ENCODE measurements at places on chromosomes 1 and 21.

- peak; percentile 9 for DNase-seq
Observed at GRCh38 chr1:41360074-41360785, 1.0 kb upstream of the FOXO6 start.

- DNase-seq = no peak
Observed at GRCh38 chr1:228350179-228350742, 56.4 kb downstream of the TRIM11 start.

GRCh38 chr1:11130406-11130805 is 30.7 kb upstream of the EXOSC10 start:
- no peak for DNase-seq

DNA sequence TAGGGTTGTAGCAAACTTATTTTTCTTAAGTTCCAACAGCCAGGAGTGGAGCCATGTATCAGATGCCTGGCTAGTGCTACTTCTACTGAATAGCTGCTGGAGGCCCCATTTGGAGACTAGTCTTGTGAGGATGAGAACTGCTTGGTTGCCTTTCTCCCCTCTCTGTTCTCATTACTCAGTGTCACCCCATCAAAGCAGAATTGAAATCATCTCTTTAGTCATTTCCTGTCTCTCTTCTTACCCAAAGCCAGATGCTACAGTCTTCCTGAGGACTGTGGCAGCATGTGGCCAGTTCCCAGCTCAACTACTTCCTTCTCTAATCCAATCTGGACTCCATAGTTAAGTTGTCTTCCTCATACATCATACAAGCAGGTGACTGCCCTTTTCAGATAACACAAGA is 197.5 kb downstream of the BRINP2 start:
- DNase-seq = peak; percentile 1

- no peak for DNase-seq
Observed at GRCh38 chr21:15003463-15004135, 61.2 kb downstream of the NRIP1 start.

- no peak for DNase-seq
Observed at GRCh38 chr1:168004531-168004930, 67.7 kb upstream of the MPC2 start.

DNA sequence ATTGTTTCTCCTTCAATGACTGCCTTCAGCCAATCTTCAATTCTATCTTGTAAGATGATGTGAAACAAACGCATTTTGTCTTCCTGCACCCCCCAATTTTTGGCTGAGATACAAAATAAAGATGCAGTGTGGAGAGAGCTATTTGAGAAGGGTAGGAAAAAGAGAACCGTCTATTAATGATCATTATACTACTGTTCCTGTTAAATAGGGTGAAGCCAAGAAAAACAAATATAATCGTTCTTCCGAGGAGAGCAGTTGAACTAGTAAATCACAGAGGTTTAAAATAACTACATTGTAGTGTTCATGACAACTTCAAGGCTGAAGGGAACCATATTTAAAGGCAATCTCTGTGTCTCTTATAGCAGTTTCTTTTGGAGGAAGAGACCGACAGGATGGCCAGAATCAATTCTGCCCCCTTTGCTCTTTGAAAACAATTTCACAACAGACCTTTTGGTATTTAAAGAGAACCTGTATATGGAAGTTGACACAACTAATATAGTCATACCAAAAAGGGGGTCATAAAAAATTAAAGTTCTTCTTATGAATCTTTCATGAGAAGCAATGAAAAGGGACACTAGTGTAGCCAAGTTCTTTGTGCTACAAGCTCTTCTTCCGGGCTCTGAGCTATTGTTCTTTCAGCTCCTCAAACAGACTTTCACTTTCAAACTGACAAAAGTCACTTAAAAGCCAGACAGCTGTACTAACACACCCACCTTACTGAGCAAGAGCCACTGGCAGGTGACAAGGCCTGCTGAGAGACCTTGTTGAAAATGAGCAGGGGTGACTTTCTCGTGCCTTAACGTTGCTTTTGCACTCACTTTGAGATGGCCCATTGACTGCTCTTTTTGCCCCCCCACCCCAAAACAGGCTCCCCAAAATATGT is 30.9 kb downstream of the PROX1 start:
- no peak for DNase-seq

DNA sequence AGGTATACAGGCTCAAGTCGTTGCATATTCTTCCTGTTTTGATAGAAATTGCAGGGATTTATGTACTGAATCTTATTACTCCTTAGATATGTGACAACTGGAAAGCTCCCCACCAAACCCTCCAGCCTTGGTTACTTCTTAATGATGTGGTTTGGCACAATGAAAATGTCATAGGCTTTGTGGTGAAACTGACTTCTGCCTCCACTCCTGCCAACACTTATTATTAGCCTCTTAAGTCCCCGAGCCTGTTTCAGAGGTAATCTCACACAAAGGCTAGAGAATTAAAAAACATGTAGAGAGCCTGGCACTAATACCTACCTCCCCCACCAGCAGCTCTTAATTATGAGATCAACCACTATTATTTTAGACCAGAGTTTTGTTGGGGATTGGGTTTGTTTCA is 4.2 kb downstream of the COX20 start:
- DNase-seq = no peak

Measured in inflammatory macrophage treated with lipopolysaccharide for 4 hours (primary cell).